ENCODE measurements at places on chromosomes 3 and 15. TPM values are rescaled to one million over a fixed set of nuclear protein-coding genes. Genes with fewer than 3 reads are reported as not detected.
A peak's percentile ranks its signal among the peaks of the same experiment; 100 is the strongest.

GRCh38 chr3:189780546-189781270 is 149.5 kb downstream of the TP63 start:
- DNase-seq, result peak; percentile 27

DNA sequence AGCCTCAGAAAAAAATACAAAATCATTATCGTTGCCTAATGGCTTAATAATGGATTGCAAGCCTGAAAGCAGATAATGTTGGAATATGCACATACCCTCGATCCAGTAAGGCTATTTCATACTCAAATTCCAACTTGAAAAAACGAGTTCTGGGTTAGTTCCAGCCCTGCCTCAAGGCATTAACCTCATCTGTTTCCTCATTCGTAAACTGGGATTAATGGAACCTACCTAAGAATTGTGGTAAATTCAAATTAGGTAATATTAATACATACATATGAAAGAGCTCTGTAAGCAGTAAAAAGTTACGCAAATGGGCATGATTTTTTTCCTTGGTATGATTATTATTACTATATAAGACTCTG is 107.5 kb downstream of the SRGAP3 start:
- no peak for DNase-seq

GRCh38 chr3:10228248-10228950 is 19.9 kb upstream of the TATDN2 start:
- DNase-seq, result no peak

The CHRM5 gene
- not detected for polyA plus RNA-seq

The CFAP91 gene
- polyA plus RNA-seq, result 4.7 TPM

The RBSN gene
- polyA plus RNA-seq, result 5.7 TPM

The ADAMTS7 gene
- 0.82 TPM for polyA plus RNA-seq

- no peak for DNase-seq
Observed at GRCh38 chr3:110938629-110939028, 133.0 kb upstream of the NECTIN3 start.

- no peak for DNase-seq
Observed at GRCh38 chr15:79299126-79299840, 11.6 kb upstream of the TMED3 start.

- DNase-seq, result no peak
Observed at GRCh38 chr3:196012941-196013476, 68.9 kb downstream of the TFRC start.

DNA sequence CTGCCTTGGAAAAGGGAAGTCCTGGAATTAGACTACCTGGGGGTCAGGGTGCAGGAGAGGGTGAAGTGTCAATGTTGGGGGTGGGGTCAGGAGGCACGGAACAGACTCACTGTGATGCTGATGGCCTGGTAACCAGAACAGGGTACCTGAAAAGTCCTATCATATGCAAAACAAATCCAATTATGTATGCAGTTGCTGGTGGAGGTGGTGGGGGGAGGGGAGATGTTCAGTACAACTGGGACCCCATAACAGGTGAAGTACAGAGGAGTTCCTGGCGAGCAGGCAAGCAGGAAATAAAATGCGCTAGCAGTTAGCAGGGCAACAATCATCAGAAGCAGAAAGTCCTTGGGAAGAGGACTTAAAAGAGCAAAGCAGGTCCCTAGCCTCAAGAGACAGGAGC is 4.2 kb upstream of the KATNBL1 start:
- DNase-seq, result no peak

DNA sequence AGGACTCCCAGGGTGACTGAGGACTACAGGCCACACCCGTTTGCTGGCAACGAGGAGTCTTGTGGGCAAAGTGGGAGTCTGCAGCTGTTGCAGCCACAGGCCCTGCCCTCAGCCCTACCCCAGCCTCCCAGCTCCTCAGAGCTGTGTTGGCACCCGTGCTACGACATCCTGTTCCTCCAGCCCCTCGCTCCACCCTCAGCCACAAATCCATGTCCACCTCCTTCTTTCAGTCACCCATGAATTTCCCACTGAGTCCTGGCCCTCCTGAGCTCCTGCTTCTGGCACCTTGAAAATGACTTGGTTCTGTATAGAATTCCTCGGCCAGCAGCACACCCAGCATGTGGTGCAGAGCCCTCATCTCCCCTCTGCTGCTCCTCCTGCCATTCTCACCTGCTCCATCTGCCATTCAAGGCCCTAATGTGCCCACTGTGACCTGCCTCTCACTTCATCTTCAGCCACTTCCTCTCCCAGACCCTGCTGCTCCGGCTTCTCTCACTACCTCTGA is 20.9 kb upstream of the VILL start:
- DNase-seq, result no peak

All from kidney (tissue), 22 donors.